ENCODE measurements at places on chromosomes 1 and 21.

- no peak for DNase-seq
Observed at GRCh38 chr1:14413819-14414490, 184.5 kb upstream of the KAZN start.

DNA sequence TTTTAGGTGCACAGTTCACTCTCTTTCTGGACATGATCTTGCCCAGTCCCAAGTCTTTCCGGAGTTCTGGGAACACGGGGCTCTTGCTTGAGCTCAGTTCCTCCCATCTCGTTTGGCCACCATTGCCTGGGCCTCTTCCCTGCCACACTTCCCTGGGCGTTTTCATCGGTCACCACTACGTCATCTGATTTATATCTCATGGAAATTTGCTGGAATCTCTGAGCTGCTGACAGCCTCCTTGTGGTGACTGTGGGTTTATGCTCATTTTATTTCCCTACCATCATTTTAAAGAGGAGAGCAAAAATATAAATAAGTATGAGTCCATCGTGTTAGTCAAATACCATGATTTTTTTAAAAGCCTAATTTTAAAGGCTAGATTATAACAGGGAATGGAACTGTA is 449.1 kb upstream of the KAZN start:
- no peak for DNase-seq

GRCh38 chr1:9195651-9196050 is 38.9 kb upstream of the H6PD start:
- DNase-seq = no peak

DNA sequence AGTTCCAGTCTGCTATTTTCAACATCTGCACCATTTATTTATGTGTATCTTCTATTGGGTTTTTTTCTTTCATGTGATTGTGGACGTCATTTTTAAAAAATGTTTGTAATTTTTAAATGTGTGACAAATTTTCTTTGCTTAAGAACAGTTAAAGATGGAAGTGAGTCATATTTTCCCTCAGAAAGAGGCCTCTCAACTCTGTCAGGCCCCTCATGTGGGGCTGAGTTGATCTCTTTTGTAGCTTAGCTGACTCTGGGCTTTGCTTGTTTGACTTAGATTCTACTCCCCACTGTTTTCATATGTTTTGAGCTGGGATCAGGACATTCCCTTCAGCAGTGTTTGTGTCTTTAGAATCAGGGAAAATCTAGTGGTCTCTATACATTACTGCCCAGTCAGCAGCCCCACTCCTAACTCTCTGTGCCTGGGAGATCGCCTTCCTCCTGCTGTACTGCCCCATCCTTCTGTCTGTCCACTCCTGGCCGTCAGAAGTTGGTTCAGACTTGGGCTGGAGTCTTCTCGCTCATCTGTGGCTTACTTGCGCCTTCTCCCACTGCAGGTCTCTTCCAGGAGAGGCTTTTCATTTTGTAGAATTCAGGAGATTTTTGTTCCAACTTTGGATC is 137.4 kb downstream of the DYRK1A start:
- no peak for DNase-seq

DNA sequence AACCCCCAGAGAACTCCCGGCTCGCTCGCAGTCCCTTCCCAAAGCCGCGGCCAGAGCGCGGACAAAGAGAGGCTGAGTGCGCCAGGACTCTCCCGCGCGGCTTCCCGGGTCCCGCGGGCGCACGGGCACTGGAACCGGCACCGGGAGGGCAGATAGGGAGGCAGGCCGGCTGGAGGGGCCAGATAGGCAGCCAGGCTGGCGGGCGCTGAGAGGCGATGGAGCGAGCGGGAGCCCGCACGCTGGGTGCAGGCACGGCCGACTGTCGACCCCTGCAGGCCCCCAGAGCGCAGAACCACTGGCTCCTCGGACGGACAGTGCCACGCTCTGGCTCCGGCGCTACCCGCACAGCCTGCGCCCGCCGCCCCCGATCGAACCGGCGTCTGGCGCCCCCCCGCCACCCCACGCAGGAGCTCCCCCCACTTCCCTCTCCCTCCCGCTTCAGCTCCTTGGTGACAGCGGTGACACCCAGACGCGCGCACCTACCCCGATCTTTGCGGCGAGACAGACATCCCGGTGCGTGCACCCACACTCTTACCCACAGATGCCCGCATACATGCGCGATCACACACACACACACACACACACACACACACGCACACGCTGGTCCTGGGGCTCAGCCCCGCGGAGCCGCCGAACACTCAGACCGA is 534 bp downstream of the SLC6A9 start:
- DNase-seq = peak; percentile 34

GRCh38 chr1:219529116-219529515 is 83.8 kb downstream of the ZC3H11B start:
- no peak for DNase-seq

All from activated naive CD8-positive, alpha-beta T cell treated with anti-CD3 and anti-CD28 coated beads, Interleukin-2, amount 50 U/mL, for 16 hours (primary cell).